ENCODE measurements at places on chromosomes 11 and 22. TPM values are rescaled to one million over a fixed set of nuclear protein-coding genes. Genes with fewer than 3 reads are reported as not detected.

- no peaks in the 10 kb centered on the region for H3K4me1 ChIP-seq
- H3K27ac ChIP-seq: no peak overlapping the region
- H3K27me3 ChIP-seq: 0 out of 2 replicates have a peak, but pooled peaks cover 4% of the 10 kb centered on the region
- no peak for DNase-seq
- H3K4me3 ChIP-seq: no peak overlapping the region
- no peaks in the 10 kb centered on the region for H3K36me3 ChIP-seq
Observed at GRCh38 chr11:32615422-32615821, 31.8 kb downstream of the EIF3M start.

DNA sequence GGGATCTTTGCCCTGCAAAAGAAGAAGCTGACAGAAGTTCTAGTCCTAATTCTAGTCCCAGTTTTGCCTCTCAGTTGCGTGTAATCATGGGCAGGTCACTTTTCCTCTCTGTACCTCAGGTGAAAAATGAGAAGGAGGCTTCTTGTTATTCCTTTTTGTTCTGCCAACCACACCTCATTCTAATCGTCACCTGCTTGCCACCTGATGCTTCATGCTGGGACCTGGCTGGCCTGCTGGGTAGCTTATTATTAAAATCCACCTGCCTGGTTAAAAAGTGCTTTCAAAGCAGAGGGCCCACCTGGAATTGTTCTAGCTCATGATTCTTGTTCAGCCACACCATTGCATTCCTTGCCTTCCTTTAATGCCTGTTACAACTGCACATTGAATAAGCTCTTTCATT lies 8.4 kb upstream of the ALG8 start:
- H3K27ac ChIP-seq: no peak overlapping the region
- no peak for DNase-seq
- no peaks in the 10 kb centered on the region for H3K27me3 ChIP-seq
- no peaks in the 10 kb centered on the region for H3K4me1 ChIP-seq

- H3K4me3 ChIP-seq: no peak overlapping the region
- no peak overlapping the region for H3K27ac ChIP-seq
- H3K4me1 ChIP-seq: 0 out of 2 replicates have a peak, but pooled peaks cover 4% of the 10 kb centered on the region
- DNase-seq: no peak
- H3K36me3 ChIP-seq: no peaks in the 10 kb centered on the region
- peaks cover 5% of the 10 kb centered on the region for H3K27me3 ChIP-seq
Observed at GRCh38 chr22:24812950-24813775, 7.2 kb downstream of the SGSM1 start.

- no peaks in the 10 kb centered on the region for H3K4me1 ChIP-seq
- no peak for DNase-seq
- no peak overlapping the region for H3K27ac ChIP-seq
- H3K27me3 ChIP-seq: peaks cover 35% of the 10 kb centered on the region
Observed at GRCh38 chr22:22078329-22078728, 95.7 kb upstream of the TOP3B start.

DNA sequence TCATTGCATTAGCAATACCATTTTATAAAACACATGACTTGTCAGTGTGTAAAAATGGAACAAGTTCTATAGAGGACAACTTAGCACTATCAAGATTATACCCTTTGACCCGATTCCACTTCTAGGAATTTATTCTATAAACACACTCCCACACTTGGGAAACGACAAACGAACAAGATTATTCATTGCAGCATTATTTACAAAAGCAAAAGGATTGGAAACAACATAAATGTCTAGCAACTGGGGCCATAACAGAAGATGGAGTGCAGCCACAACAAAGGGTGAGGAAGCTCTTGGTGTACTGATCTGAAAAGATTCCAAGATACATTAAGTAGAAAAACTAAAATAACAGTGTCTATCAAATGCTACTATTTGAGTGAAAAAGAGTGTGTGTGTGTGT lies 2.3 kb upstream of the IRAG1 start:
- no peak overlapping the region for H3K4me3 ChIP-seq
- no peaks in the 10 kb centered on the region for H3K27me3 ChIP-seq
- peaks cover 31% of the 10 kb centered on the region for H3K4me1 ChIP-seq
- H3K27ac ChIP-seq: no peak overlapping the region
- no peaks in the 10 kb centered on the region for H3K36me3 ChIP-seq

DNA sequence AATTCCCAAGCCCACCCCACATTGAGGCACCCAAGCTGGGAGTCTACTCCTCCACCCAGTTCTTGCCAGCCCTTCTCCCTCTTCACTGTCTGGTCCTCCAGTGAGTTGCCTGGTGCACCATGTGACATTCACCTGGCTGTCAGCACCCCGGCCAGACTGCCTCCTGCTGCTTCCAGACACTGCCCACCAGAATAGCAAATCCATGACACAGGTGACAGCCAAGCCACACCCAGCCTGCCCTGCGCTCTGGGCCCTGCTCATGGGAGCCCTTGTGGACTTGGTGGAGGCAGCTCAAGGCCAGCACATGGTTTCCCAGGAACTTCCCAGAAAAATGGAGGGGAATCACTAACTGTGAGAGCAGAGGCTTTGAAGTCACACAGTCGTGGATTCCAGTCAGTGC lies 96.3 kb upstream of the CSNK2A3 start:
- DNase-seq: no peak
- H3K4me3 ChIP-seq: no peak overlapping the region
- peak overlapping the region; percentile 52 for H3K27ac ChIP-seq
- no peaks in the 10 kb centered on the region for H3K27me3 ChIP-seq
- peaks cover 51% of the 10 kb centered on the region for H3K4me1 ChIP-seq

- no peaks in the 10 kb centered on the region for H3K27me3 ChIP-seq
- no peak for DNase-seq
- H3K4me3 ChIP-seq: no peak overlapping the region
- no peak overlapping the region for H3K27ac ChIP-seq
- peaks cover 43% of the 10 kb centered on the region for H3K36me3 ChIP-seq
- peaks cover 12% of the 10 kb centered on the region for H3K4me1 ChIP-seq
Observed at GRCh38 chr22:23714596-23715578, 24.1 kb downstream of the RGL4 start.

DNA sequence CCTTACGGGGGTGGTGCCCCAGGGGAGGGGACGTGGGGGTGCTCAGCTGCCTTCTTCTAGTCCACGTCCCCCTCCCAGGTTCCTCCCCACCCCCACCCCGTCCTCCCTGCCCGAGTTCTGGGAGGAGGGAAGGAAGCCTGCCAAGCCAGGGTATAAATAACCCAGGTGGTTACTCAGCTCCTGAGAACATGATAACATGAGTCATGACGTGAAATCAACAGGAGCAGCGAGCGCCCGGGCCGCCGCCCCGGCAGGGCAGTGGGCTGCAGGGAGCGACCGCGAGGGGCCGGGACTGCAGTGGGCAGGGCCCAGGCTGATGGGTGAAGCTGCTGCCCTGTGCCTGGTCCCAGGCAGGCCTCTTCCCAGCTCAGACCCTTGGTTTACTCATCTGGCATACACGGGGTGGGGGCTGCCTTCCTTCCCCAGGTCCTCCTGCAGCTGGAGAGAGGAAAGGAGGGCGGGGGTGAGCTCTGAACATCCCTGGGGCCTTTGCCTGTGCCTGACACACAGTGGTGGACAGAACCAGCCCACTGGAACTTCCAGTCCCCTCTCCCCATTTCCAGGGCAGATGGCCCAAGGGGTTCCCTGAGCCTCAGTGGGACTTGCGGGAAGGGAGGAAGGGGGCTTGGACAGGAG lies 8.8 kb upstream of the PDGFB start:
- H3K4me3 ChIP-seq: no peak overlapping the region
- no peaks in the 10 kb centered on the region for H3K27me3 ChIP-seq
- H3K27ac ChIP-seq: peak overlapping the region; percentile 98

DNA sequence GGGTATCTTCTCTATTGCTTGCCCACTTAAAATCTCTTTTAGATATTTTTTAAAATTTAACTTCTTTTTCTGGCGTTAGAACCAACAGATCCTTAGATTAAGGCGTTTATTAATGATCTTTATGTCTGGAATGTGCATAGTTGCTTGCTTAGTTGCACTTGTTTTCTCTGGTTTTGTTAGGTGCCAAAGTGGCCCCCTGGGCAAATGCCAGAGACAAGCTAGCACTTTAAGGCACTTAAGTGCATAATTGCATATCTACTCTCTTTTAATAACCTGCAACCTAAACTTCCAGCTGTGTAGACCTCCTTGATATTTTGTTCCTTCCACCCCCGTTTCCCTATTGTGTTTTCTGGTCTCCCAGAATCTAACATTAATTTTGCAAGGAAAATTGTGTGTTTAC lies 3.3 kb downstream of the RBM4 start:
- H3K27me3 ChIP-seq: no peaks in the 10 kb centered on the region
- H3K4me1 ChIP-seq: peaks cover 39% of the 10 kb centered on the region
- H3K4me3 ChIP-seq: no peak overlapping the region
- H3K36me3 ChIP-seq: peaks cover 96% of the 10 kb centered on the region
- no peak for DNase-seq
- no peak overlapping the region for H3K27ac ChIP-seq

GRCh38 chr11:816433-816779 lies 2.3 kb upstream of the PNPLA2 start:
- peaks cover 24% of the 10 kb centered on the region for H3K36me3 ChIP-seq
- H3K27ac ChIP-seq: no peak overlapping the region
- H3K4me3 ChIP-seq: no peak overlapping the region
- peaks cover 21% of the 10 kb centered on the region for H3K4me1 ChIP-seq

DNA sequence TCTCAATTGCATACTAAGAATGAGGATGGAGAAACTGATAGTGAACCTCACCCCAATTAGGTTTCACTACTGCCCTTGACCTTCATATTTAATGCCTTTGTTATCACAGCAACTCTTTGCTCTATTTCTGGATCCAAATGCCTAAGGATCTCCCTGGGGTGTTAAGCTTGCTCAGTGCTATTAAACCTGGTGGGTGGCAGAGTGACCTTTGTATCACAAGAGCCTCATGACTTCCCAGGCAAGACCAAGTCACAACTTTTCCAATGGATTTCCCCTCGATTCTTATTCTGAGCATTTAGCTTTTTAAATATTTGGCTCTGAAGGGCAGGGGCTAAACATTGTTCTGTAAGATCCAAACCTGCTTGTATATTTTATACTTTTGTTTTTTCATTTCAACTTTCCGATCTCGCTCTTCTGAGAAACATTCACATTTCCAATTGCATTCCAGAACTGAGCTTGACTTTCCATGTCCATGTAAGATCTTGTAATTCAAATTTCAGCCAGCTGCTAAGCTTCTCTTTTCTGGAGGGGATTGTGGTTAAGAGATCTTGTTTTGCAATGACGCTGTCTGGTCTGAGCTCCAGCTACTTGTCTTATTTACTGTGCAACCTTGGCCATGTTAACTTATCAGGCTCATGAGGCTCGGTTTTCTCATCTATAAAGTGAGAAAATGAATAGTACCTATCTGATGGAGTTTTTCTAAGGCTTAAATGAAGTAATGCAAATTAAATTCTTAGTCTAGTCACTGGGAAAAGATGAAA lies 6.4 kb upstream of the EHF start:
- H3K4me1 ChIP-seq: no peaks in the 10 kb centered on the region
- no peaks in the 10 kb centered on the region for H3K27me3 ChIP-seq
- H3K36me3 ChIP-seq: no peaks in the 10 kb centered on the region
- DNase-seq: no peak
- H3K4me3 ChIP-seq: no peak overlapping the region

- H3K4me1 ChIP-seq: no peaks in the 10 kb centered on the region
- no peak overlapping the region for H3K27ac ChIP-seq
Observed at GRCh38 chr11:18245396-18245795, 3.1 kb downstream of the SAA2 start.

DNA sequence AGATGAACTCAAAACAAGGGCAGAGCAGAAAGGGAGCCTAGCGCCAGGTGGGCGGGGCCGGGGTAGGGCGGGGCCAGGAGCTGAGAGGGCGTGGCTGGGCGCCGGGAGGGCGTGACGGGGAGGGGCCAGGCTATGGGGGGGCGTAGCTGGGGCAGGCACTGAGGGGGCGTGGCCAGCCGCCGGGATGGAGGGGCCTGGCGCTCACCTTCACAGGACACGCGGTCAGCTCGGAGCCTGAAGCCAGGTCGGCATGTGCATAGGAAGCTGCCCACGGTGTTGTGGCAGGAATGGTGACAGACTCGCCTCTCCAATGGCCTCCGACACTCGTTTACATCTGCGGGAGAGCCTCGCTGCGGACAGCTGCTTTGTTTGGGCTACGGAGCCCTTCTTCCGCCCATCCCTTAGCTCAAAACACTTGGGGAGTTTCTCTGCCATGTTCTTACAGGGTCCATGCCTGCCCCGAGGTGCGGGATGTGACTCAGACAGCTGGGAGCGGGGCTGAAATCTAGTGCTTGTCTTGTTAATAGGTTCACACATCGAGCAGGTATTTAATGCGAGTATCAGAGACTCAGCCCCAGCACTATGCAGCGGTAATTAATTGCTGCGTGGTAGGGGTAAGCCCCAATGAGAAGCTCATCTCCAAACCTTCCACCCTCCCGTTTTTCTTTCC lies 13.4 kb downstream of the VWCE start:
- no peaks in the 10 kb centered on the region for H3K4me1 ChIP-seq
- DNase-seq: no peak
- no peak overlapping the region for H3K4me3 ChIP-seq

- no peak overlapping the region for H3K27ac ChIP-seq
- DNase-seq: no peak
- no peak overlapping the region for H3K4me3 ChIP-seq
- H3K4me1 ChIP-seq: no peaks in the 10 kb centered on the region
Observed at GRCh38 chr22:49887702-49888101, 30.5 kb downstream of the ALG12 start.

MEI1 gene
- 0.08 TPM for total RNA-seq

TMEM80 gene
- 16.0 TPM for total RNA-seq

ARAP1 gene
- total RNA-seq: 31.0 TPM

FAM227A gene
- 0.42 TPM for total RNA-seq

IRAG1 gene
- total RNA-seq: 4.6 TPM

TMEM191B gene
- not detected for total RNA-seq

PLAAT2 gene
- 0.39 TPM for total RNA-seq

ELFN2 gene
- total RNA-seq: not detected

GGTLC3 gene
- total RNA-seq: not detected

RTN4RL2 gene
- not detected for total RNA-seq

TRIM66 gene
- total RNA-seq: 0.63 TPM

TCN2 gene
- 4.5 TPM for total RNA-seq
